ENCODE measurements at places on chromosomes 16 and 17. TPM values are rescaled to one million over a fixed set of nuclear protein-coding genes. Genes with fewer than 3 reads are reported as not detected.

DNA sequence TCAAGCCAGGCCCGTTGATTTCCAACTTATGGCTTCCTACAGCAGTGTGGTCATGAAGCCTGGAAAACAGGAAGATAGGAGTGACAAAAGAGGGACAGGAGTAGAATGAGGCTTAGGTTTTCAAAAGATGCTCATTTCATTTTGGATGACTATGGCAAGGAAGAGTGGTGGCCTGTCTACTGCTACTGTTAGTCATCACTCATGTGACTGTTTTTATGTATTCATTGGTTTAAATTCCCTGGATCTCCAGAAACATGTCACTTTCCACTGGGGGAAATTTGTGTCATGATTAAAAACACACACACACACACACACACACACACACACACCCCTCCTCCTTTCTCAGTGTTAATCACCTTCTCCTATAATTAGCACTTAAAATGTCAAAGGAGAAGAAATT lies 1.1 kb upstream of the CYLD start:
- H3K36me3 ChIP-seq, result peaks cover 21% of the 10 kb centered on the region
- no peaks in the 10 kb centered on the region for H3K27me3 ChIP-seq
- peaks cover 36% of the 10 kb centered on the region for H3K4me1 ChIP-seq
- DNase-seq, result no peak
- H3K4me3 ChIP-seq, result no peak overlapping the region
- peak overlapping the region; percentile 98 for H3K27ac ChIP-seq

DNA sequence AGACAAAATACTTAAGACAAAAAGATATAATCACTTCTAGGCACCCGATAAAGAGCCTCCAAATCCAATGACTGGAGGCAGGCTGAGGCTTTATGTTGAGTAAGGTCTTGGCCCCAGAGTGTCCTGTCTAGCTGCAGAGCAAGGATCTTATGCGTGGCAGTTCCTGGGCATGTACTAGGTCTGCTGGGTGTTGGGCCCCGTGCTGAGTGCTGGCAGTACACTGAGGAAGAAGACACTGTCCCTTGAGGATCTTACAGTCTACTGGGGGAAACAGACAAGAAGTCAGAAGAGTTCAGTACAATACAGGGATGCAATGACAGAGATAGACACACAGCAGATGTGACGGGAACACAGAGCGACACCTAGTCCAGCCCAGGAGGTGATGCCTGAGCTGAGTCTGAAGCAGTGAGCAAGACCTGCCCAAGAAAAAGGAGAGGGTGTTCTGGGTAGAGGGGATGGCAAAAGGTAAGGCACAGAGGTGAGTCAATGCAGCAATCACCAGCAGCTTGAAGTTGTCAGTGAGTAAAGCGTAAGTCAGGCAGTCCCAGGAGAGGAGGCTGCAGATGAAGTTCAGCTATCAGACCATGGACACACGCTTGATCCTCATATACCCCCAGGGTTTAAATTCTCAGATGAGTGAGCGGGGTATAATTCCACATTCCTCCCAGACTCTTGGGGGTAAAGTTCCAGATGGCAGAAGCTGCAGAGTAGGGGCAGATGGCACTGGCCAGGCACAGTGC lies 18.1 kb downstream of the MAP3K14 start:
- no peaks in the 10 kb centered on the region for H3K36me3 ChIP-seq
- H3K27ac ChIP-seq, result no peak overlapping the region
- peaks cover 98% of the 10 kb centered on the region for H3K4me1 ChIP-seq
- no peak for DNase-seq
- H3K27me3 ChIP-seq, result no peaks in the 10 kb centered on the region
- no peak overlapping the region for H3K4me3 ChIP-seq

GRCh38 chr17:50508573-50509460 lies 578 bp downstream of the MYCBPAP start:
- peak overlapping the region; percentile 84 for H3K4me3 ChIP-seq
- H3K27ac ChIP-seq, result peak overlapping the region; percentile 78
- peaks cover 17% of the 10 kb centered on the region for H3K4me1 ChIP-seq
- no peak for DNase-seq
- no peaks in the 10 kb centered on the region for H3K27me3 ChIP-seq

GRCh38 chr17:43020789-43021740 lies 1.1 kb downstream of the VAT1 start:
- H3K27me3 ChIP-seq, result no peaks in the 10 kb centered on the region
- H3K4me1 ChIP-seq, result peaks cover 84% of the 10 kb centered on the region
- peak overlapping the region; percentile 100 for H3K4me3 ChIP-seq
- peak overlapping the region; percentile 83 for H3K27ac ChIP-seq
- DNase-seq, result peak; percentile 88
- H3K36me3 ChIP-seq, result no peaks in the 10 kb centered on the region

The CCDC78 gene
- 13.9 TPM for polyA plus RNA-seq

The KLHL10 gene
- polyA plus RNA-seq, result 0.05 TPM

The GP1BA gene
- polyA plus RNA-seq, result 2.0 TPM

Data from spleen (tissue), 13 donors.